Stimulated activated CD4-positive, alpha-beta T cell treated with anti-CD3 and anti-CD28 coated beads, Interleukin-12 subunit alpha, Interleukin-12 subunit beta, amount 100 ng/mL, for 24 hours (primary cell): ENCODE measurements at places on chromosomes 2 and 18.

- DNase-seq = no peak
Observed at GRCh38 chr2:220966636-220967035, 605.5 kb downstream of the EPHA4 start.

- DNase-seq = no peak
Observed at GRCh38 chr2:237723602-237724001, 75.0 kb upstream of the RBM44 start.

- DNase-seq = no peak
Observed at GRCh38 chr18:60831971-60832370, 459.4 kb upstream of the MC4R start.

GRCh38 chr18:1999387-1999786 lies 571.9 kb downstream of the METTL4 start:
- no peak for DNase-seq

DNA sequence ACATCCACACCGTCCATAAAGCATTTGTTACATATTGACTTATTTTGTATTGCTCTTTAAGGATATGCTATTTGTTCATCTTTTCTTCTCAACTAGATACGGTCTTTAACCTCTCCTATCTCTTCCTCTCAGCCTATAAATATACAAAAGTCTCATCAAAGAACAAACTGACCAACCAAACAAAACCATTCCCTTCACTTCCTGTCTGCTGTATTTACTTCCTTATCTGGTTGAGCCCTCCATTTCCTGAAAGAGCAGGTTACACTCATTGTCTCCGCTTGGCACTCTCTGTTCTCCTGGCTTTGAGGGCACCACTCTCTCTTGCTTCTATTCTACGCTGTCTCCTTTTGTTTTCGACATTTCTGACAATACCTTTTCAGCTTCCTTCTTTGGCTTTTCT lies 431.9 kb upstream of the TCF4 start:
- no peak for DNase-seq

DNA sequence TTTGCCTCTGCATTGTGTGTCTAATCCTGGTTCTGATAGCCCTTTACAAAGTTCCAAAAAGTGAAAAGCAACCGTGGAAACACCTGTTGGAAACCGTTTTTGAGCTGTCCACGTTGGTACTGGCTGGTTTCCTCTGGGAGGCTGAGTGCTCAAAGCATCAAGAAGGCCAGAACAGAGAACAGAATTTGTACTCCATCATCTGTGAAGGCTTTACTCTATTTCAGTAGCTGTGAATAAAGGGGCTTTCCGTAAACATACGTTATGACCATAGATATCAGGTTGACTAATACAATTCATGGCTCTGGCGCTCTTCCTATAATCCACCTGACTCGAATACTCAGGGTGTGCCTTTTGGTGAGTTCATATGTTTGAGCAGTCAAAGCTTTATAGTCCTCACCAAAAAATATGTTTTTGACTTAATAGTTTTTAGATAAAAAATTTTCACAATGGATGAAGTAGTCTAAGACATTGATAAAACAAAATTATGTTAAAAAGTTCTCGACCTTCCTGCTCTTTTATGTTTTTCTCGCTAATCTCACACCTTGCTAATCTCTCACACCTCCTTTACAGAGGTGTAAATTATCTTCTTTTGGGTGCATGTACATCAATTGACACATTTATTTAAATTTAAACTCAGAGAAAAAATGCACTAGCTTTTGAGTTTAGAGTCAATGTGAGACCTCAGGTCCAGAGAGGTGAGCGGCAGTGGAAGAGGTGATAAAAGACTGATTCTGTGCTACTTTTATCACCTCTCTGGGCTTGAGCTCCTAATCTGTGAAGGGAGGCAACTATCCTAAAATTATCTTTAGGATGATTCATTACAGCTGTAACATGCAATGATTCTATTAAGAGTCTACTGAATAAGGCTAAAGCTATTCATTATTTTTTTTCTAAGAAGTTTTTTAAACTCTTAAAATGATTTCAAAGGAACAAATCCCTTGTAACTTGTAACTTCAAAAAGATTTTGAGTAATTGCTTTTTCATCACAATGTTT lies 65.3 kb downstream of the CXCR4 start:
- no peak for DNase-seq

DNA sequence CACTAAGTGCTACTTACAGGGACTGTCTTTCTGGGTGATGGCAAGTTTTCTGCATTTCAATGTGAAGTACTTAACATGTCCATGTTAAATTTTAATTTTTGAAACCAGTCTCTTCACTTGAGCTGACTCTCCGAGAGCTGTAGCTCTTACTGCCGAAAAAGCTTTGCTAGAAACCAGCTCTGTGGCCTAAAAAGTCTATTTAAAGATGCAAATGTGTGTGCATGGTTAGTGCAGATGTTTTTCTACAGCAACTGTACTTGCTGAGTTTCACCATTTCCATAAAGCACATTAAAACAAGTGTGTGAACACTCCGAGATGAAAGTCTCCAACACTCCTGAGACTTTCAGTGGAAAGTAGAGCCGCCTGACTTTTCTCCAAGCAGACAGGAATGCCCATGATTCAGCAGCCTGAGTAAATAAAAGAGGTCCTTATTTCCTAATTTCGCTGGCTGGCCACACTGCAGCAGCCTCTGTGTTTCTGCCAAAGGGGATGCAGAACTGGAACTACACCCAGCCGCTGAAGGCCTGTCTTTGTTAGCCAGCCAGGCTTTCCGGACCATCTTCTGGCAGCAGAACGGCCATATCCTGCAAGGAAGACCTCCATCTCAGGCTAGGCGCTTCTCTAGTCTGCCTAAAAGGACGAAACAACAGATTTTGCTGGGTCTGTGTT lies 121.2 kb downstream of the ZNF521 start:
- no peak for DNase-seq

DNA sequence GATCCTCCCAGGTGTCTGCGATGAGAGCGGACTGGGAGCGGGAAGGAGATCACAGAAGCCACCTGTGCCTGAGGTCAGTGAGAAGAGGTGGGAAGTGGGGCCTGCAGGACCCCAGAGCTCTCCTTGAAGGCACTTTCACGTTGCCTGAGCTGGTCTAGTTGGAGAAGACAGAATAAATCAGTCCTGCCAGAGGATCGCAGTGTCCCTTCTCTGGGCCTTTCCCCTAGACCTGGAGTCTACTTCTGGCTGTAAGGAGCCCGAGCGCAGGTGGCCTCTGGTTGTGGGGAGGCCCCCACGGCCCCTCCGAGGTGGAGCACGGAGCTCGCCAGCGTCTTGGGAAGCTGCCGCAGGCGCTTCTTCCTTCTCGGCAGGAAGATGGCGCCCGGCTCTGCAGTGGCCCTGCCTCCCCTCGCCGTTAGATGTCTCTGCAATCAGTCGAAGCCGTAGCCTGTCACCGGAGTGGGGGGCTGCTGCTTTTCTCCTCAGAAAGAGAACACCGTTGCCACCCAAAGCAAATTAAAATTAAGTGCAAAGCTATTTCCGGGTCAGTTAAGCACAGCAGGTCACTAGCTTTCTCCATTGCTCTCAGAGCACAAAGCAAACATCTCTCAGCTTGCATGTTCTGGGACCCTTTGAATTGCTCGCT lies 212.0 kb upstream of the MYT1L start:
- no peak for DNase-seq
